AG09319 (cell line): ENCODE measurements at places on chromosomes 7 and 10.

DNA sequence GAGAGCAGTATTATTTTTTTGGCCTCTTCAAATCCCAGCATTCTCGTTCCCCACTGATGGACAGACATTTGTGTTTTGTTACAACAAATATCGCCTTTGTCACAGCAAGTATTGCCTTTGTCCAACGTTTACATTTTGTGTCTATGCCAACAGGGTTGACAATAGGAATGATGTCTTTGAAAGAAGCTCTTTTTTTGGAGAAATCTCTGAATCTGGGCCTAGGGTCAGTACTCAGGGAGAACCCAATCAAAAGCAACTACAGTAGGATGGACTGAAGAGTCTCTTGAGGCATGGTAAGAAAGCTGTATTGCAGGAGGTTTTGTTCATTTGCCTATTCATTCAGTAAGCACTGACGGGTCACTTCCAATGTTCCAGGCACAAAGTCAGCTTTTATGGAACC lies 57.7 kb upstream of the KLF14 start:
- DNase-seq, result no peak

- DNase-seq, result peak; percentile 44
Observed at GRCh38 chr7:128209229-128210035, 31.6 kb upstream of the LEP start.

DNA sequence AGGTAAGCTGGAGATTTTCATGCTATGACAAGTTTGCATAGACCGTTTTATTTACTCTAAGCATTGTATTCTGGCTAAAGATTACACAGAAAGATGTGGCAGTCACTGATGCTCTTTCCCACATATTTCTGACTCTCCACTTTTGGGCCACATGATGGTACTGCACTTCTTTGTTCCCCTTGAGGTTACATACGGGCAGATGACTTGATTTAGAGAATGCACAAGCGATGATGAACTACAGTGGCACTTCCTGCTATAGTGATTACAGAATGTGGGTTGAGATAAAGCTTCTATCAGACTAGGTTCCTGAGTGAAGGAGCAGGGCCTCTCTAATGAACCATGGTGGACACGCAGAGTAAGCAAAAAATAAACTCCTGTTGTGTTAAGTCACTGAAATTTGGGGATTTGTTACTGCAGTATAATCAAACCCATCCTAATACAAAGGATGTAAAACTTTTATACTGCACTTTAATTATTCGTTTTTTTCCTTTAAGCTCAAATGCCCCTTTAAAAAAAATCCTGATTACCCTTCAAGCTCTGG lies 177.9 kb downstream of the TAX1BP1 start:
- DNase-seq, result no peak

GRCh38 chr10:23421397-23421796 lies 17.5 kb upstream of the OTUD1 start:
- no peak for DNase-seq

DNA sequence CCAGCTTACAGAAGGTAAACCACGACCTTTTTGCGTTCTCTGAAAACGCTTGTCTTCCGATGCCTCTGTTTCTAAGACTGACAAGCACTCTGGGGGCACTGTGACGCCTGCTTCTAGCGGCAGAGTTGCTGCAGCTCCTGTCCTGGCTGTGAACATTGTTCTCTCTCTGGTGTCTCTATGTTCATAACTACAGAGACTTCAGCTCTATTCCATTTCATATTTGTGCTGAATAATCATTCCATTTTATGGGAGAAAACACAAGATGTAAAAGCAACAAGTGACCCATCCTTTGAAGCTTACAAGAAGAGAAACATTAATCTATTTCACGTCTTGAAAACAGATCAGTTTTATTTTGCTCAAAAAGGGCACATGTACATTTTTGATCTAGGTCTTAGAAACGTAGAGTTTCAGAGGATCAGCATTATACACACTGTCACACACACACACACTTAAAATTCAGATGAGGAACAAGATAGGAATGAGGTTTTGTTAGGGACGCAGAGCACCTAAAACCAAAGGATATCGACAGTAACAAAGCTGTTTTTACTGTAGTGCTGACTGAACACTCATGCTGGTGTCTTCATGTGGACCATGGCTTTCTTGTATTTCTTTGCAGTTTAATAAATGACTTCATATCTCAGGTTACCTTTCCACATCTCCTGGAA lies 3.0 kb downstream of the IKZF1 start:
- no peak for DNase-seq

- no peak for DNase-seq
Observed at GRCh38 chr7:37450035-37450434, 1.4 kb upstream of the ELMO1 start.

DNA sequence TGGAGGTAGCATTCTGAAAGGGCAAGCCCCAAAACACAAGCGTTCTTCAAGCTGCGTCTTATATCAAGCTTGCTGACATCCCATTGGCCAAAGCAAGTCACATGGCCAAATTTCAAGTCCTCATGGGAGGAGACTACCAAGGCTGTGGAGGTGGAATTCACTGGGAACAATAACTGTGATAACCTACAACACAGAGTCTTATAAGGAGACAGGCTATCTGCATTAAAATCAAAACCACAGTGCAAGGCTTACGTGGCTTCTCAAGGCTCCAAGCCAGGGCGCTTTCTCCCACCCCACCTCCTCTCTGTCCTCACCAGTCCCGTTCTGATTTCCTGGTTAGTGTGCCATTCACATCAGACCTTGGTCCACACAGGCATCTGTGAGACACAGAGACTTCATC lies 39.4 kb downstream of the ADRB1 start:
- no peak for DNase-seq

- no peak for DNase-seq
Observed at GRCh38 chr10:130749911-130750310, 561.6 kb downstream of the TCERG1L start.

DNA sequence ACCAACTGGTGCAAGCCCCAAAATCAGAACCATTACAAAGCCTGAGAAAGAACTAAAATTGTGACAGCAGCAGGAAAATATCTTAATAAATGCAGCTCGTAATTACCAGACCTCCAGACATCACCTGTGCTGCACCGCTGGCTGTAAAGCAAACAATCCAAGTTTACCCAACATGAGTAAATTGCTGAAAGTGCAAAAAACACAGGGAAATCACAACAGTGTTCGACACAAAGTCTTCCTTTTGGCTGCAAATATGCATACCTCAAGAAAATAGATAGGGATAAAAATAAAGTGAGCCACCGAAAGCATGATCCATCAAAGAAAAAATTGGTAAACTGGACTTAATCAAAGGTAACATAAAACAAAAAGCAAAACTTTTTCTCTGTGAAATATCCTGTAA lies 101.7 kb downstream of the SLC16A9 start:
- no peak for DNase-seq

GRCh38 chr10:89793649-89794254 lies 92.4 kb downstream of the KIF20B start:
- peak; percentile 34 for DNase-seq

DNA sequence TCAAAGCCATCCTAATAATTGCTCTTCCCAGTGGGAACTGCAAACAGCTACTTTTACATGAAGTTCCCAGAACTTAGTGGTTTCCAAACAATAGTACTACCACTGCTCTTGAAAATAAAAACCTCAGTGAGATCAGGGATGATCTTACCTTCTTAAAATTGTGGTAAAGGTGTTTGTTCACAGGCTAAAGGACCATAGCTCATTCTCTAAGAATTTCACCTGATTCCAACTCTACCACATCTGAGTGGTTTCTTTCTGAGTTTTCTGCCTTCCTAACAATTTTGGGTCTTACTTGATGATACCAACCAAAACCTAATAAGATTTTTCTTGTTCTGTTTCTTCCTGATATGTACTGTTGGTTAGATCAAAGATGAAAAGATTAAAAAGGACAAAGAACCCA lies 45.6 kb upstream of the AGBL3 start:
- no peak for DNase-seq

- DNase-seq, result no peak
Observed at GRCh38 chr7:133829336-133829897, 297.7 kb upstream of the LRGUK start.

- DNase-seq, result peak; percentile 45
Observed at GRCh38 chr10:52216852-52217251, 97.2 kb upstream of the DKK1 start.

- DNase-seq, result no peak
Observed at GRCh38 chr10:525565-526315, 163.7 kb downstream of the DIP2C start.

DNA sequence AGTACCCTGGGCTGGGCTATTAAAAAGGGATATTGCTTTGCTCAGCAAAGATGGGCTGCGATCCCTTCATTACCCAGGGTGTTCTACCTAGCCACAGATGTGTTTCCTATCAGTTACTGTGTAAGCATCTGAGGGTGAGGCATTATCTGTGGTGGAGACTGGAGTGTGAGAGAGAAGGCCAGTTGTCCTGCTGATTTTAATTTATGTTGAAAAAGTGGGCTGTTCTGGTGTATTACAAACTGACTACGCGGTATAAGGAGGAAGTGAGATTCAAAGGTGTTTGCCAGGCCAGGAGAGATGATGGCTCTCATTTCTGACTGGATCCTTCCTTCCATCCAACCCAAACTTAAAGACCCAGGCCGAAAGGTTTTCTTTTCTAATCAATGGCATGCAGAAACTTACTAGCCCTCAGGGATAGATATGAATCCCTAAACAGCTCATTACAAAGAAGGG lies 7.6 kb downstream of the TCF7L2 start:
- DNase-seq, result no peak

- no peak for DNase-seq
Observed at GRCh38 chr10:4656576-4657194, 169.3 kb upstream of the AKR1E2 start.

DNA sequence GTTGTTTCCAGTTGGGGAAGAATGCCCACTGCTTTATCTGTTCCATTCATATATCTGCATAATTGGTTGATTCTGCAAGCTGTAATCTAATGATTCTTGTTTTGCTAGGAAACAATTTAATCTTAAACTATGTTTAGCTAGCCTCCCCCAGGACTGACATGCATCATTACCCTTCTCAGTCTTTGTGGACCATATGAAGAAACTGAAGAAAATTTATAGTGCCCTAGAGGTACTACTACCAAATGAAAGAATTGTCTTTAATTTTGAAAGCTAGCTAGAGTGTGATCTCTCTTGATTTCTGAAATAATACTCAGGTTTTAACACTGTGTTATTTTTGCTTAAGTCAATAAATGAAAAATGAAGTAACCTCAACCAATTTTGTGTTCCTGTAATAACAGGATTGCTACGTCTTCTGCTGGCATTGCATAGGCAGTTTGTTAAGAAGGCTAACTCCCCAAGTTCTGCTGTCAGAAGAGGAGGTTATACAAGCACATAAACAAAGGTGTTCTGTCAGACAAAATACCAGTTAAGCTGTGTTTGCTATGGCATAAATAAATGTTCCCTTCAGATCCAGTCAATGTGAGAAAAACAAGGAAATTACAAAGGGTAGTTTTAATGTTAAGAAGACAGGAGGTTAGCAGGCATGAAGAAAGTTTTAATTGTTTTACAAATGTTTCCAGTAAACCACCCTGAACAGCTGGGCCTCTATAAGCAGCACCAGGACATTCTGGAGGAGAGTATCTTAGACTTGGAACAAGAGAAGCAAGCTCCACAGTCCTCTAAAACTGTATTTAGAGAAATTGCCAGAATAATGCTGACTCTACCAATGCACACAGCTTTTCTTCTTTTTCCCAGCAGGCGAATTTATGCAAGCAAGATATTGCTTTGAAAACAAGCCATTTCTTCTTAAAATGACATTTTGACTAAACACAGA lies 90.3 kb upstream of the CTTNBP2 start:
- DNase-seq, result no peak

DNA sequence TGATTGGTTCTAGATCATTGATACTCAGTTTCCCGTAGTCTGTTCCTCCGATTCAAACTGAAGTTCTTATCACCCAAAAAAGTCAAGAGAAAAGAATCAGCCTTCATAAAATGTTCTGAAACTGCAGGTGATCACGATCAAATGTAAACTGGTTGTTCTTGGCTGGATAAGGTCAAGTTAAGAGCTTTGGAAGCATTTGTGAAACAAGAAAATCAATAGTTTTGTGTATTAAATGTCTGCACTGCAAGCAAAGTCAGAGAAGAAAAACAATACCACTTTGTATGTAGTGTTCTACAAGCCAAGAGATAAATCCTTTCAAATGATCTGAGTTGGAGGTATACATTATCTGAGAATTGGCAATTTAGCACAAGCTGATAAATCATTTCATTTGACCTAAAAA lies 710.3 kb downstream of the SORCS1 start:
- DNase-seq, result no peak

GRCh38 chr10:69645296-69646184 lies 15.5 kb downstream of the FAM241B start:
- no peak for DNase-seq

DNA sequence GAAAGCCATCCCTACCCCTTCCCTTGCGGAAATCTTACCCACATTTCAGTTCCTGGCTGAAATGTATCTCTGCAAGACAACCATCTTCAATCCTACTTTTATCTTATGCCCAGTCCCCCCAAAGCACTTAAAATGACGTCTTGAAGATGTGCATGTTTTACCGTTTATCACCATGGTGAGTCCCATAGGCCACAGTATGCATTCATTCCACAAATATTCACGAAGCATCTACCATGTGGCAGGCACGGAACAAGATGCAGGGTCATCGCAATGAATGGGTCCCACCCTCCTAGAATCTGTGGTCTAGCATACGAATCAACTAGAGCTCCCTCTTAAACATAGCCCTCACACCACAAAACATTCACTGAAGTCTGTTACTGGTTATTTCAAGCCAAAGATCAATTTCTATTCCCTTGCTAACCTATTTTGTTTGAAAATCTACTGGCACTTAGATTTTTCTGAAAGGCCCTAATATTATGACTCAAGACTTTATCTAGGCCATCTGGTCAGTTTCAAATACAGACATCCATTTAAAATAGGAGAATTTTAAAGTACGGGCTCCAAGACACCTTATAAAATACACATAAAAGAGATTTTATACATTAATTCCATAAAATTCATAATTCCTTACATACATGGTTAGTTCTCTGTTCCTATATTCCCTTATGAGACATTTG lies 99.4 kb downstream of the PARD3 start:
- no peak for DNase-seq

DNA sequence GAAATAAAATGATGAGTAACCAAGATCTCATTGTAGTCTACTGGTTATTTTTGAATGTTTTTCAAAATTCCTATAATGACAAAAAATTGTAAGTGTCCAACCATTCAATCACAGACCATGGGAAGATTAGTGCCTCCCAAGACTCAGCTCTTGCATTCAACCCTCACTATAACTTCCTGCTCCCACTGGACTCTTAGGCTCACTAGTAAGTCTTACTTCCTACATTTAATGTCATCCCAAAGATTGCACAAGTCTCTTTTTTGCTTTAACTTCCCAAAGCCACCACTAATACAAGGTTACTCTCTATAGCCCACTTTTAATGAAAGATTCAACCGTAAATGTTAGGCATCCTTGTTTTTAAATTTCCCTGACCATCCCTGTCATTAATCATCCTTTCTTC lies 111.9 kb upstream of the NRBF2 start:
- DNase-seq, result no peak
